Suppressor macrophage treated with lipopolysaccharide for 1 hour (primary cell): ENCODE measurements at places on chromosomes 3 and 15.

- no peak for DNase-seq
Observed at GRCh38 chr15:73684581-73685455, 635 bp downstream of the CD276 start.

- DNase-seq, result no peak
Observed at GRCh38 chr15:43943511-43943910, 116.7 kb downstream of the WDR76 start.

DNA sequence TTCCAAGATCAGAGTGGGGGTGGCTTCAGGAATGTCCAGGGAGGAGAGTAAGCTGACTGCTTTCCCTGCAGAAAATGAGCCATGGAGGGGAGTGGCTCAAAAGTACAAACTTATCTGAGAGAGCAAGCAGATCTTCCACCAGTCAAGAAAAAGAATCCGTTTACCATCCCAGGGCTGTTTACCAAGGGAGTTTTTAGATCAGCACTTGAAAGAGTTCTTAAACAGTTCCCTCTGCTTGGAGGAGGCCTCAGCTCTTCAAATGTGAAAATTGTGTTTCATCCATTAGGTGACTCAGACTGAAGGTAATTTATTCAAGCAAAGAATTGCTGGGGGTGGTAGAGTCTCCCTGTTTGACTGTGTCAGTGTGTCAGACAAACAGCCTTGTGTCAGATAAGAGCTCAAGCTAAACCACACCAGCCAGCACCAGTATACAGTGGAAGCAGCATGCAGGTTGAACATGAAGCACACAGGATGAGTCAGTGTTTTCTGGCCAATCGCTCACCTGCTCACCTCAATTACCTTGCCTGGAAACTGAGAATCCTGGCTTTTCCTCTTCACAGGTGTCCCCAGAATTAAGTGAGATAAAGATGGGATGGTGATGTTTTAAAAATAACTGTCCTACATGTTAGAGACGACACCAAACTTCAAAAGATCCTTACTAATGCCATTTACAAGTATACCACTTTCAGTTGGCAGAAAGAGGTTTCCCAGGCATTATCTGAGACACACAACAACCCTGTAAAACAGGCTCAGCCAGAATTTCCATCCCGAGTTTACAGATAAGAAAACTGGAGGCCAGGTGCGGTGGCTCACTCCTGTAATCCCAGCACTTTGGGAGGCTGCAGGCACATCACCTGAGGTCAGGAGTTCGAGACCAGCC is 21.7 kb downstream of the SH3BP5 start:
- no peak for DNase-seq

DNA sequence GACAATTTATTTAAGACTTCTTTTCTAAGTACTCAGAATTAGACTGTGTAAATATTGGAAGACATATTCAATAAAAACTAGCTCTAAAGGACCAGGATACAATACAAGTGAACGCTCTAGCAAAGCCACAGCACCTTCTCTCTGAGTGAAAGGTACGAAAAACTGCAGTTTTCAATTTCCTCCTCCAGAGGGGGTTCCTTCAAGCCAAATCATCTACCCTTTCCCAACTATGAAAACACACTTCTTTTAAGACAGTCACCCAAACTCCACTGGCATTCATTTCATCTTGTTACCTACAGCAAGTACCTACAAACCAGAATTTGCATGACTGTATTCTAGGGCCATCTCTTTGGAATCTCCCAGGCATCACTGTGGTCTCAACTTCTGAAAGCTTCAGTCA is 165.8 kb downstream of the ERC2 start:
- DNase-seq, result no peak

DNA sequence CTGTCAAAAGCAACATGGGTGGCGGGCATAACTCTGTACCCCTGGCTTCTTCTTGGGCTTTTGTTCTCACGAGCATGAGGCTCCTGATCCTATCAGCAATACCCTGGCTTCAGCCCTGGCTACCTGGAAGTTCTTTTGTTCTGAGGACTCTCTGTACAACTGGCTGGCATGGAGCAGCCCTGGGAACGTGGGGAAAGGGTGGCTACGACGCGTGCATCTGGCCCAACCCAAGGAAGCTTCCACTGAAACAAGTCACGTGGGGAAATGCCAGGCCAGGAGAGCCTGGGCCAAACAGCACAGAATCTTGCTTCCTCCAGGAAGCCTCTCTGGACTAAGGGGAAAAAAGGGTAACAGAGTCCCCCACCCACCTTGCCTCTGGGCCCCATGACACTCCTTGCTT is 22.7 kb upstream of the ATP2B2 start:
- no peak for DNase-seq

DNA sequence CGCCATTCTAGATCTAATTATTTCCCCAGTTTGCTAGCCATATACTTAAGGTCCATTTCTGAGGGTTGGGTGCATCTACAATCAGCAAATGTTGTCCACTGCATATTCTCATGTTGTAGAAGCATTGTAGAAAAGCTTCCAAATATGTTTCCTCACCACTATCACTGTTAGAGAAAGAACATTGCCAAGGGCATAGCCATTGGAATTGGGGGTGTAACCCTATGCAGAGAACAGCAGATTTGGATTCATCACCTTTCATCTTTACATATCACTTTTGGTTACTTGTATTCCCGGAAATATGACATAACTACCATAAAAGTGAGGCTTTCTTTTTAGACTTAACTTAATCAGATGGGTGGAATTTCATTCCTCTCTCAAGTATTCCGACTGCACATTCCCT is 203.6 kb downstream of the LSAMP start:
- no peak for DNase-seq

DNA sequence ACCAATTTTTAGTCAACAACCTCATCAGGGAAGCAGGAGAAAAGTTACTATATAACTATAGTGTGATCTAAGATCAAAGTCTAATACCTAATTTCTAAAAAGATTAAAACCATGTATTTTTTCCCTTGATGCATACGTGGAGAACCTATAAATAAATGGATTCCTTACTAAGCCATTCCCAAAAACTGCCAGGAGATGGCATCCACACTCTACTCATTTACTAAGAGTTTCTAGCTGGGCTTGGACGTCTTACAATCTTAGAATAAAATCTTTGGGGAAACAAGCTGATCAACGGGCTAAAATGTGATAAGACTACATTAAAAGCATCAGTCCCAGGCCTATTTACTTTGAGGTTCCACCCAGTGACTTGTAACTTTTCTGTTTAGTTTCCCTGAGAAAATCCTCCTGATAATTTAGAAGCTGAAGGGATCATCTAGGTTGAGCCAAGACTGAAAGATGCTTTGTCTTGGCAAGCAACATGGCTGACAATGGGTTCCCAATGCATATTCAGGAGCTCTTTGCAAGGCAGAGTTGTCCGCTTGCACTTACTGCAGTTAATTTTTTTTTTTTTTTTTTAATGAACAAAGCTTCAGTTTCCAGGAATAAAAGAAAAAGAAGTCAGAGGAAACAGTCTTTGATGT is 85.5 kb upstream of the FGF12 start:
- DNase-seq, result peak; percentile 62

GRCh38 chr3:31572236-31573004 is 39.7 kb downstream of the STT3B start:
- peak; percentile 57 for DNase-seq

DNA sequence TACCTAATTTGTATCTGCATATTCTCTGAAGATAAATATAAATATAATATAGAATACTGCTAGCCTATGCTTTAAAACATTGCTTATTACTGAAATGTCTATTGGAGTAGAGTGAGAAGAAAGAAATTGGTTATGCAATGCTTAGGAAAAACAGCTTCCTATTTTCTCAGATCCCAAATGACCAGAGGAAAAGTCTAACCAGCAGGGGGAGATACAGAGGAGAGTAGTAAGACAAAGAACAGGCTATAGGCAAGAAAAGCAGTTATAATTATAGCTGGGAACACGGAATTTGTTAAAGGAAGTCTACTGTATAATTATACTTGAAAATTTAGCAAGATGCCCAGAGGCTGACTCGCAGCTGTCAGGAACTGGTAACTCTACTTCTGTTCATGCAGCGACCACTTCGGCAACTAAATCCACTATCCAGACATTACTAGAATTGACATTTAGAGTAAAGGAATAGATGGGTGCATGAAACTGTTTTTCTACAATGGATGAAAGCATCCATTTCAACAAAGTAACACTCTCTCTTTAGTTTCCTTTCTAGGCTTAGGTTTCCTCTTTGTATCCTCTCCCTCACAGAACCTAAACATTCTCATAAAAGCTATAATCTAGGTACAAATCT is 97.2 kb downstream of the TBC1D5 start:
- peak; percentile 86 for DNase-seq

DNA sequence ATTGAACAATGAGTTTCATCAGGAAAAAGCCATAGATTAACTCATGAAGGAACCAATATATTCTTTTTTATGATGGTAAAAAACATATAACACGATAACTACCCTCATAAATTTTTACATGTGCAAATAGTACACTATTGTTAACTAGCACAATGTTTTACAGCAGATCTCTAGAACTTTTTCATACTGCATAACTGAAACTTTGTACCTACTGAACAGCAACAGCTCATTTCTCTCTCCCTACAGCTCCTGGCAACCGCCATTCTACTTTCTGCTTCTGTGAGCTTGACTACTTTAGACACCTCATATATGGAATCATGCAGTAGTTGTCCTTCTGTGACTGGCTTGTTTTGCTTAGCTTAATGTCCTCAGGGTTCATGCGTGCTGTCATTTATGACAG is 235.4 kb downstream of the NFKBIZ start:
- DNase-seq, result no peak

DNA sequence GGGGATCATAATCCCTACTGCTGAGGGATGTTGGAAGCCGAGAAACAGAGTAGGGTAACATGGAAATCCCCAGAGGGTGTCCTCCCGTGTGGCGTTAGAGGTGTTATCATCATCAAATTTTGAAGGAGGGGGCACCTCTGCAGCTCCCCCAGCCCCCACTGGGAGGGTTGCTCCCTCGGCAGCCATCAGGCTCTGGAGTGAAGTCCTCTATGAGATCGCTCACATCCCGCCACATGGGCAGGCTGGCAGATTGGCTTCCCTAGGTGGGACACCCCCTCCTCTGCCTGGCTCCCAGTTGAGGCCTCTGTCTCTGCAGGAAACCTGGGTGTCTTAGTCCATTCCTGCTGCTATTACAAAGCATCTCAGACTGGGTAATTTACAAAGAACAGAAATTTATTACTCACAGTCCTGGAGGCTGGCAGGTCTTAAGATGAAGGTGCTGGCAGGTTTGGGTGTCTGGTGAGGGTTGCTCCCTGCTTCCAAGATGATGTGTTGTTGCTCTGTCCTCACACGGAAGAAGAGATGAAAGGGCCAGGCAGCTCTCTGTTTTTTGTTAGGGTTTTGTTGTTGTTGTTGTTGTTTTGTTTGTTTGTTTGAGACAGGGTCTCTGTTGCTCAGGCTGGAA is 120.5 kb downstream of the NUP210 start:
- DNase-seq, result no peak

DNA sequence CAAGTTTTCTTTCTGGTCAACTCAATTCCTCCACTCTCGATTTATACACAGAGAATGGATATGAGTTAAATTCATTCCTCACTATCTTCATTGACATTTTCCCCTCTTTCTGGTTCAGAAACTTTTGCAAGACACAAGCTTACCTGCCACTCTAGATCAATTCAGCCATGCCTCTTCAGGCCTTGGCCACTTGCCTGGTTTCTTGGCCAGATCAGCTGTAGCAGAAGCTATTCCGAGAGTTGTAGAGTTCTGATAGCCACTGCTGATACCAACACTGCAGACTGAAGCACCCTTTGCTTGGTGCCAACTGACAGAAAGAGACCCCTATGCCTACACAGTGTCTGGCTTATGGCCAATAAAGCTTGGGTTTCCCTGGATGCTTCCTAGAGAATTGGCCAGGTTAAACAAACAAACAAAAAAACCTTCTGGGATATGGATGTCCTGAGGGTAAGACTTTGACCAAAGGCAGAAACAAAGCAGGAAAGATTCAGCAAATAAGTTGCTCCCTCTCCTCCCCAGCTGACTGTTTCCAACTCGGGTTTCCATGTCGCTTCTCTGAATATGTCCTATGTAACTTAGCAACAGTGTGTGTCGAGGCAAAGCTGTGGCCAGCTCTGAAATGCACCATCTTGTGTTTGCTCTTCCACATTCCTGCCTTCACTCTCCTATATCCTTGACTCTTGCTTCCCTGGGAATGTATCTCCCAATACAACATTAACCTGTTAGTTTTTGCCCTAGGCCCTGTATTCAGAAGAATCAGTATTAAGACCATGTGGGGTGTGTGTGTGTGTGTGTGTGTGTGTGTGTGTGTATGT is 521.6 kb downstream of the EPHA3 start:
- DNase-seq, result no peak

GRCh38 chr3:107973152-107973551 is 117.7 kb downstream of the CD47 start:
- DNase-seq, result no peak

DNA sequence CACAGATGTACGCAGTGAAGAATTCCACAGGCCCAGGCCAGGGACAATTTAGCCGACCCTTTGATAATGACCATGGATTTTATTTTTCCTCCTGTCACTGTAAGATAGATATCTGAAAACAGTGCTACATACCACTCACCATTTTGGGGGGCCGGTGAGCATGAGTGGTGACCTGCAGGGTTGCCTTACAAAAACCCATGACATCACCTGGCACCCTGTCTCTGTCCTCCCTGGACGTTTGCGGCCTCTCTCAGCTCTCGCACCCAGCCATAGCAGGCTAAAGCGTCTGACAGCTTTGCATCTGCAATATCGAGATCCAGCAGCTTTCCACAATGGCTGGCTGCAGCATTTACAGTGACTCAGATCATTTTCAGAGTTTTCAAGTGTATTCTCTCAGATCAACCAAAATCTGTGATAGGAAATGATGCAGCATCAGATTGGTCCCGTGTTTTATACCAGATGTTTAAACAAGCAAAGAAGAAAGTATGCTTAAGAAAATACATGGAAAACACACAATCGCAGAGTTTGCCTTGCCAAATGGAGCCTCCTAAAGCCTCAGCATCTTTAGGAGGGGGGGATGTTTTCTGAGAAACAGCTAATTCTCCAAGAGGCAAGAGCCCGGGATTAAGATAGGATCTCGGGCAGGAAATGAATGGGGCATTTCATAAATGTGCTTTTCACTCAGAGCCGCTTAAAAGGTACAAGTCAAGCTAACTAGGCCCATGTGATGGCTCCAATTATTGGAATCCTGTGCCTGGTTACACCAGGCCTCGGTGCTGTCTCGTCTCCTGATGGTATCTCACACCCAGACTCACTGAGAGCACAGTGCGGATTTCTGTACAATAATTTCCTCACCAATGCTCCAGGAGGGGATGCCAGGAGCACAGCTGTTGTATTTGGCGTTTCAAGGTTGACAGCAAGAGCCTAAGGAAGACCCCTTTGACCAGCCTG is 257.3 kb downstream of the XXYLT1 start:
- DNase-seq, result no peak

GRCh38 chr15:74006774-74007639 is 12.5 kb downstream of the PML start:
- DNase-seq, result no peak

- no peak for DNase-seq
Observed at GRCh38 chr3:85170646-85171045, 211.9 kb downstream of the CADM2 start.

- no peak for DNase-seq
Observed at GRCh38 chr15:78930577-78931388, 14.1 kb downstream of the CTSH start.

- DNase-seq, result peak; percentile 9
Observed at GRCh38 chr3:71153713-71154112, 429.8 kb downstream of the FOXP1 start.

GRCh38 chr3:97822359-97822775 is 556 bp downstream of the CRYBG3 start:
- DNase-seq, result peak; percentile 62

- DNase-seq, result no peak
Observed at GRCh38 chr3:102233881-102234280, 200.9 kb upstream of the ZPLD1 start.
